ENCODE measurements at places on chromosomes 7 and 10.

DNA sequence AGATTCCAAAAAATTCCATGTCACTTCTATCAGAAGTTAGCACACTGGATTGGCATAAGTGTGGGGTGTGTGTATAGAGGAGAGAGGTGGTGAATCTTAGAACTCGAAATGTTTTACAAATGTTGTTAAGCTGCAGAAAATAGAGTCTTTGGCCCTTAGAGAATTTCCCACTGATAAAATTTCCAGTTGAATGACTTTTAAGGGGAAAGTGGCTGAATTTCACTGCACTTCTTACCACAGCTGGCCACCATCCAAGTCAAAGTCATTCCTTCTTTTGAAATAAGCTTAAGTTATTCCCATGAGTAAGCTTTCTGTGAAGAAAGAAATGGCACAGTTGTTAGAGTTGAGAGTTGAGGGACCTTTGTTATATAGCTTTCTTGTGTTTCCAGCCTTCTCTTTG lies 13.9 kb downstream of the VCL start:
- no peak for ATAC-seq

DNA sequence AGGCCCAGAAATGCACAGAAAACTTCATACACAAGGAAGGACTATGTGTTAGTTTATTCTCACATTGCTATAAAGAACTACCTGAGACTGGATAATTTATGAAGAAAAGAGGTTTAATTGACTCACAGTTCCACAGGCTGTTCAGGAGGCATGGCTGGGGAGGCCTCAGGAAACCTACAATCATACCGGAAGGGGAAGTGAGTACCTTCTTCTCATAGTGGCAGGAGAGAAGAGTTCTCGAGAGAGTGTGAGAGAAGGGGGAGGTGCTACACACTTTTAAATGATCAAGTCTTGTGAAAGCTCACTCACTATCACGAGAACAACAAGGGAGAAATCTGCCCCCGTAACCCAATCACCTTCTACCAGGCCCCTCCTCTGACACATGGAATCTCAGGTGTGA lies 16.8 kb upstream of the RAMP3 start:
- no peak for ATAC-seq

DNA sequence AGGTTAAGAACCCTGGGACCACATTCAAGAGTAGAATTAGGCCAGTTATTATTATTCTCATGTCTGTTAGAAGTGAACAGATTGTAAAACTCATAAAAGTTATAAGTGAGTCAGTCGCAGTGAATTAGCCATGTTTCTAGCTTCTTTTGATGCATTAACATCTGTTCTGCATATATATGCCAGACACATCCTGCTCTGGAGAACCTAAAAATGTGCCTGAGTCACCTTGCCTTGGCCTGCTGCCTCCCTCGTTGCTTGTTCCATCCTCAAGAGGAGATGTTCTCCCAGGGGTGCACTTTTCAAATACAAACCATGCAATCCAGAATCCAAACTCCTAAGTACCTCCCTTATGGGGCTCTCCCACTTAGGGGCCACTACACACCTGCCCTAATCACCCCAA lies 14.8 kb downstream of the TSPAN12 start:
- no peak for ATAC-seq

DNA sequence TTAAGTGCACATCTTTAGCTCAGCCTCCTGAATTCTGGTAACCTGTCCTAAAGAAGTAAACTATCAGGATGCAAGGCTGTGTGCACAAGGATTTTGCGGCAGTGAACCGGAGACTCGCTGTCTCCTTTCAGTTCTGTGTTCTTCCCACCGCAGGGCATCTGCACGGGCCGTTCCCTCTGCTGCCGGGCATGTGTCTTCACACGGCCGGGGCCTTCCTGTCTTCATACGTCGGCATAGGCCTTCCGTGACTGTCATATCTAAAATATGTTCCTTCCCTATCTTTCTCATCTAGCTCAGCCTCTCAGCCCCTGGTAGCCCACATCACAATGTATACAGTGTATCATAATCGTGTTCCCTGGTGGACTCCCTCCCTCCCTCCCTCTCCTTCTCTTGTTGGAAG lies 16.4 kb downstream of the PALD1 start:
- ATAC-seq: no peak

- ATAC-seq: no peak
Observed at GRCh38 chr10:46554166-46554781, 2.2 kb downstream of the GPRIN2 start.

- no peak for ATAC-seq
Observed at GRCh38 chr10:128247576-128247975, 121.4 kb upstream of the MKI67 start.

GRCh38 chr10:43350686-43351085 lies 20.8 kb upstream of the FXYD4 start:
- ATAC-seq: no peak

DNA sequence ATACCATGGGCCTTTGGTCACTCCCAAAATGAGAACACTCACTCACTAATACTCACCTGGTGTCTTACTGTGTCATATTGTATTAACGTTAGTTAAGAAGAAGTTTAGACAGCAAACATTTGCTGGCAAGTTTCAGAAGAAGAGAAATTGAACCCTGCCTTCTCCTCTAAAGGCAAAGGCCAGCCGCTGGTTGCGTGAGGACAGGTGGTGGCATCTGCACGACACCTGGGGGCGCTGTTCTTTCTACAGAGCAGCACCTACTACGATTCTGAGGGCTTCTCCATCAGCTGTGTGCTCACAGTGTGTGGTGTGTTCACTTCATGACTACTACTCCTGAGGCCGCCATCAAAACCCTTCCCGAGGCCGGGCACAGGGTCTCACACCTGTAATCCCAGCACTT lies 17.9 kb upstream of the CLEC2L start:
- no peak for ATAC-seq

- no peak for ATAC-seq
Observed at GRCh38 chr7:55642266-55642665, 70.0 kb upstream of the VOPP1 start.

- no peak for ATAC-seq
Observed at GRCh38 chr7:112833082-112833481, 42.9 kb upstream of the TMEM168 start.

- ATAC-seq: no peak
Observed at GRCh38 chr10:133356549-133357284, 1.1 kb downstream of the FUOM start.

GRCh38 chr7:113768387-113768786 lies 150.4 kb downstream of the PPP1R3A start:
- ATAC-seq: no peak

GRCh38 chr10:45425621-45426563 lies 51.9 kb downstream of the ALOX5 start:
- ATAC-seq: no peak

DNA sequence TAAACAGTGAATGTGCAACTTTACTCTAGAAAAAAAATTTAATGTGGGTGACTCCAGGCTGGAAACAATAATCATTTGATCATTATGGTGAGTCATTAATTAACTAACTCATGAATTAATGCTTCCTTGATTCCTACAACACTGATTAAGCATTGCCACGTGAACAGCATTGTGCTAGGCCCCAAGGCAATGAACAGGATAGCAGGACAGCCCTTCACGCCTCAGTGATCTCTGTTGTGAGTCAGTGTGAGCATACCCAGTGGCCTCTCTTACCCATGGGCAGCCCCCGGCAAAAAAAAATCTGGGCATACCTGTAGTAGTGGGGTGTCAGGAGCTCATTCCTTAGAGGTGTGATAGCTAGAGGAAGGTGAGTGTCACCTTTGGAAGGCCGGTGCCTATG lies 76.0 kb downstream of the DENND2A start:
- no peak for ATAC-seq

DNA sequence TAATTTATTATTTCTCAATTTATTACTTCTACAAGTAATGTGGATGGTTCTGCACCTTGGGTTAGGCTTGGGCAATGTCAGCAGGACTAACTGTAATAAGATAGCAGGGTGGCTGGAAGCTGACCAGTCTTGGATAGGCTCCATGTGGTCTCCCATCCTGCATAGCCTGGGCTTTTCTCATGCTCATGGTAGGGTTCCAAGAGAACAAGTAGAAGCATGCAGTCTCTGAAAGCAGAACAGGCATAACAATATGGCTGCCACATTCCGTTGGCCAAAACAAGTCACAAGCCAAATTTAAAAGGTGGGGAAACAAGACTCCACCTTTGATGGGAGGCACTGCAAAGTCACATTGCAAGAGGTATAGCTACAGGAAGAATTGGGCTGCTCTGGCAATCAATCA lies 98.6 kb upstream of the MDFIC start:
- no peak for ATAC-seq

GRCh38 chr10:47340608-47341170 lies 7.5 kb upstream of the RBP3 start:
- no peak for ATAC-seq

GRCh38 chr10:127405221-127405620 lies 143.9 kb upstream of the NPS start:
- no peak for ATAC-seq

DNA sequence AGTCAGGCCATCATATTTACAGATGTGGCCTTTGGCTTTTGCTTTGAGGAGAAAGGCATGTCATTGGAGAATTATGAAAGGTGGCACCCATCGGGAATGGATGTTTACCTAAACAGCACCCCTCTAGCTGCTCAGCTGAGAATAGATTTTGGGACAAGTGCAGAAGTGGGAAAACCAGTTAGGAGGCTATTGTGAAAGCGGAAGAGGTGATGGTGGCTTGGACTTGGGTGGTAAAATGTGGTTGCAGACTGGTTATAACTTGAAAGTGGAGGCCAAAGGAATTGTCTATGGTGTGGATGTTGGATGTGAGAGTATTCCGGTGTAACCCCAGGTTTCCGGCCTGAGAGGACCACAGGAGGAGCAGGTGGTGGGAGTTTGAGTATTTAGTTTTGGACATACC lies 5.2 kb upstream of the SLC12A9 start:
- ATAC-seq: no peak

DNA sequence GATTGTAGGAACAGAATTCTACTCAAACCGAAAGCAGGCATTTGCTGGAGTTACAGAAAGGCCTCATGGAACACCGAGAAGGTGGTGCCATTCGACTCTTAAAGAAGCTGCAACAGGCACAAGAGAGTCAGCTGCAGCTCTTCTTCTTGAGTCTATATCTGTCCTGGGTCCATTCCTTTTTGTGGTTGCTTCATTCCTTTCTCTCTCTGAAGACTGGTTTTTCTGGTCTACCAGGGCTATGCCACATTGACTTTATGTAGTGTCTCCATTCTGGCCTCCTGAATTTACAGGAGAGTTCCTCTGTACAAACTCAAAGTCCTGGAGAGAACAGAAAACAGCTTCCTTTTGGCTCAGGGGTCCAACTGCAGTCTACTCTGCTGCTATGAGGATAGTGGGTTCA lies 132.8 kb downstream of the CFTR start:
- ATAC-seq: no peak

GRCh38 chr10:4396401-4397283 lies 429.4 kb upstream of the AKR1E2 start:
- ATAC-seq: no peak

DNA sequence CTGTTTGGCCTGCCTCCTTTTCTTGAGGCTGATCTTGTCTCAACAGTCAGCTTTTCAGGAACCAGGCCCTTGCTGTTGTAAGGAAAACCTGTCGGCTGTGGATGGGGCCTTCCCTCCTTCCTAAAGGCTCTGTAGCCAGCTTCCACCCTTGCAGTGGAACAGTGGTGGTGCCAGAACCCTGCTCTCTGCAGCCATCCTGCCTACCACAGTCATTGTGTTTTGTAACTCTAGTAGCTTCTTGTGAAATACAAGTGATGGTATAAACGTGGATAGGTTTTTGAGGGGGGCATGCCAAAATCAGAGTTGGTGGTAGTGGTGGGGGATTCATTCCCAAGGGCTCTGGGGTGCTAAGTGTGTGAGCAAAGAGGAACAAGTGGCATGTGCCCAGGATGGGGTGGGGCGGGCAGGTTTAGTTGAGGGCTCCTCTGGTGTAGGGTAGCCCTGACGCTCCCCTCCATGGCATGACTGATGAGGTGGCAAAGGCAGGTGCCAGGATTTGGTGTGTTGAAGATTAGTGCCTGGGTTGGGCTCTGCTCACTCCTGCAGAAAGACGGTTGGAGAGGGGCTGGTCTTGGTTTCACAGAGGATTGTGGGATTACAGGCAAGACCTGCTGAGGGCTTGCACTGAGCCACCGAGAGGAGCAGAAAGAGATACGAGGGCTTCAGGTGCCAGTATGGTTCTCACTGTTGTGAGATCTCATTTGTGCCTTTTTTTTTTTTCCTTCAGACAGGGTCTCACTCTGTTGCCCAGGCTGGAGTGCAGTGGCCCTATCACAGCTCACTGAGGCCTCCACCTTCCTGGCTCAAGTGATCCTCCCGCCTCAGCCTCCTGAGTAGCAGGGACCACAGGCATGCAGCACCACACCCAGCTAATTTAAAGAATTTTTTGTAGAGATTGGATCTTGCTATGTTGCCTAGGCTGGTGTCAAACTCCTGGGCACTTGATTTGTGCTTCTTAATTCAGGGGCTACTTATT lies 7.4 kb downstream of the TSPAN14 start:
- ATAC-seq: no peak

GRCh38 chr7:33936503-33936902 lies 31.2 kb downstream of the BMPER start:
- no peak for ATAC-seq

DNA sequence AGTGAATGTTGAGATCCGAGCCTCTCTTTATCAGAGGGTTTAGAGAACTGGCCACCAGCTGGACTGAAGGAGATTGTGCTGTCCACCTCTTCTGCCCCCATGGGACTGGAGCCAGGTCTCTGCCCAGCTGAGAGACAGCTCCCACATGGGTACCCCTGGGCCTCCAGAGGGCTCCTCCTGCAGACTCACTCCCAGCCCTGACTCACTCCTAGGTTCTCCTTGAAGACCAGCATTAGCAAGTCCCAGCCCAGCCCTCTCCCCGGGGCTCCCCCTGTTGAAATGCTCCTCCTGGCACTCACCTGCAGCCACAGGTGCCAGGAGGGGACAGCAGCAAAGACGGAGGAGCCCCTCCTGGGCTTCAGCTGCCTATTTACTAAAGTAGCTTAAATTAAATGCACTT lies 126.9 kb downstream of the CXCL12 start:
- ATAC-seq: no peak

- no peak for ATAC-seq
Observed at GRCh38 chr7:27168265-27168947, 3.1 kb upstream of the HOXA9 start.

- no peak for ATAC-seq
Observed at GRCh38 chr7:74430961-74431466, 22.7 kb upstream of the GTF2IRD1 start.

- no peak for ATAC-seq
Observed at GRCh38 chr7:30912986-30913811, 1.5 kb downstream of the AQP1 start.

GRCh38 chr10:1166101-1166827 lies 110.1 kb downstream of the WDR37 start:
- no peak for ATAC-seq

DNA sequence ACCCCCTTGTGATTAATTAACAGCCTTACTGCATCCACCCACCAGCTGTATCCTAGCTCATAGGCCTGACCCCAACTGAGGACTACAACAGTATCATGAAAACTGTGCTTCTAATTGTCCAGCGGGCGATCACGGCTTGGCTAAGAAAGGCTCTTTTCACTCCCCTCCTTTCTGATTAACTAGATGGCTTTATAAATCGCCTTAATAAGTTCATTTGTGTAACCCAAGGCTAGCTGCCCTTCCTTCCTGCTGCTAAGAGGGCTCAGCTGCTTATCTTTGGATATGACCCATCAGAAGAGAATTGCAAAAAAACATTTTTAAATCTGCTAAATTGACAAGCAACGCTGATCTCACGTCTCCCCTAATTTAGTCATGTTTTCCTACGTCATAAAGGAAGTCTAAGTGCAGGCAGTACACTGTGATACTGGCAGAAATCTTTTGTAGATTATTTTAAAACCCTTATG lies 163.0 kb upstream of the LAMB4 start:
- ATAC-seq: no peak
